8988T (cell line): ENCODE measurements at places on chromosomes 2 and 18.

GRCh38 chr18:77124452-77124922 is 8.1 kb downstream of the MBP start:
- DNase-seq: no peak

DNA sequence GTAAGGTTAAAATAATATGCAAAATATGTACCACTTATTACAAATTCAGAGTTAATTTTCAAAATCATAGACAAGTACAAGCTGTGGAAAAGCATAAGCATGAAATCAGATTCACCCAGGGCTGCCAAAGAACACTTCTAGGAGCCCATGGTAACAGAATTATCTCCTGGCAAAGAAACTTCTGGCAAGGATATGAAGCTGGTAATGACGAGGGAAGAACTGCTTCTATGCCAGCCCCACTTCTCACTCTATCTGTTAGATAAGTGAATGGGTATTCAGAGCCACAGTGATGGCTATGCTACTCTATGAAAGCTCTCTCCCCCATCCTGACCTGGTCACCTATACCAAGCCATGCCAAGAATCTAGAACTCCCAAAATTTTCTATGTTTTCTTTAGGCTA is 36.9 kb upstream of the PDE1A start:
- no peak for DNase-seq

- no peak for DNase-seq
These were observed 234.0 kb upstream of the RAB12 start for GRCh38 chr18:8375249-8375648.

- no peak for DNase-seq
These were observed 20.2 kb upstream of the C1QL2 start for GRCh38 chr2:119178776-119179175.

GRCh38 chr18:70142001-70142400 is 63.5 kb downstream of the RTTN start:
- DNase-seq: no peak

GRCh38 chr2:205760157-205760556 is 77.9 kb downstream of the NRP2 start:
- no peak for DNase-seq

DNA sequence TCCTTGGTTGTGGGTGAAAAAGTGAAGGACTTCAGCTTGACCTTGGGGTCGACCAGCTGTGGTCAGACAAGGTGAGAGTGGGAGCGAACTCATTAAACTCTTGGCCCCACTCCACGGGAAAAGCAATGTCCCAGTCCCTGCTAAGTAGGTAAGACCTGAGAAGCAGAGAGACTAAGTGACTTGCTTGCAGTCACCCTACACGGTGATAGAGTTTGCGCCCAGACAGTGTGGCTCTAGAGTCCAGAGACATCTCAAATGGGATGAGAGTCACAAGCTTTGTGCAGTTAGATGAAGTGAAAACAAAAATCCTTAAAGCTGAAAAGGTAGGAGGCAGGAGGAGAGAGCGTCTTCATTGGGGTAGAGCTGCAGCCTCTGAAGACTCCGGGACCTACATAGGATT is 55.9 kb upstream of the ZNF236 start:
- no peak for DNase-seq

DNA sequence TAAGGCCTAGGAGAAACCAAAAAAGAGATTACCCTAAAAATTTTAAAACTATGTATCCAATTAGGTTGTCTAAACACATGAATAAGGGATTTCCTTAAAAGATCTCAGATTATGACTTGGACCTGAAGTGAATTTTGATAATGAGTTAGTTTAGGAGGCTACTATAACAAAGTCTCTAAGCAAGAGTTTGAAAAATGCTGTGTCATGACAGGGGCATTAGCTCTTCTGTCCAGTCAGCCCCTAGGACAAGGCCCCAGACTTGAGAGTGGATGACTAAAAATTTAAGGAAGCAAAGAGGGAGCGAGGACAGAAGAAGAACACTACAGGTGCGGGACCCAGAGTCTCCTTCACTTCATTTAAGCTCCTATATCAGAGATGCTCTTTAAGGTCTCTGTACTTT is 135.9 kb downstream of the DTNB start:
- DNase-seq: no peak

- DNase-seq: no peak
These were observed 91.1 kb downstream of the ACTR3 start for GRCh38 chr2:113980946-113981345.

- no peak for DNase-seq
These were observed 34.7 kb downstream of the KLF7 start for GRCh38 chr2:207130958-207131521.

DNA sequence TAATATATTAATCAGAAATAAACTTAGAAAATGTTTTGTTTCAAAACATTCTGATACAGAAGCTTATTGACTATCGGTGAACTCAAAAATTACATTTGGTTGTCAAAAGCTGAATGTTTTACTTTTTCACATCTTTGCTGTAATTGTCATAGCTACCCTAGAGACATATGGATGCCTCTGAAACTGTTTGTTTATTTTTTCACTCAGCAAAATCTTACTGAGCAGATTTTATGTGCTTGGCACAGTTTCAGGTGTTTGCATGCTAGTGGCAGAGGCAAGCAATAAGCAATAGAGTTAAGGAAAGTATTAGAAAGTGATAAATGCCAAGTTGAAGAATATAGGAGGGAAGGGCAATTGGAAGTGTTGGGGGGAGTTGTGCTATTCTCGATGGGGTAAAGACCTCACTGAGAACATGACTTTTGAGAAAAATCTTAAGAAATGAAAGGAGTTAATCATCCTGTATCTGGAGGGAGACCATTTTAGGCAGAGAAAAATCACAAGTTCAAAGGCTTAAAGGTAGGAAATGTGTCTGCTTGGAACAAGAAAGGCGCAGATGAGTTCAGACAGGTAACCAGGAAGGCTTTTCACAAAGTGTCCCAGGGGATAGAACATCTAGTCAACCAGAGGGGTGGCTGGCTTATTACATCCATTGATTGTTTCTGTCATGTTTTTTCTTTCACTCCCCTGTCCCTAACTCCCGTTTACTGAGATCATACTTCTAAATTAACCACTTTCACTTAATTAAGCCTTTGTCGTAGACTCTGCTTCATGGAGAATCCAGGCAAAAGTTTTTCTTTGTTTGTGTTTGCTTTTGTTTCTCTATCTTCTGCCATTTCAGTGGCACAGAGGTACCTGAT is 27.2 kb upstream of the COBLL1 start:
- DNase-seq: no peak

GRCh38 chr2:119383410-119384140 is 16.8 kb downstream of the DBI start:
- DNase-seq: no peak

DNA sequence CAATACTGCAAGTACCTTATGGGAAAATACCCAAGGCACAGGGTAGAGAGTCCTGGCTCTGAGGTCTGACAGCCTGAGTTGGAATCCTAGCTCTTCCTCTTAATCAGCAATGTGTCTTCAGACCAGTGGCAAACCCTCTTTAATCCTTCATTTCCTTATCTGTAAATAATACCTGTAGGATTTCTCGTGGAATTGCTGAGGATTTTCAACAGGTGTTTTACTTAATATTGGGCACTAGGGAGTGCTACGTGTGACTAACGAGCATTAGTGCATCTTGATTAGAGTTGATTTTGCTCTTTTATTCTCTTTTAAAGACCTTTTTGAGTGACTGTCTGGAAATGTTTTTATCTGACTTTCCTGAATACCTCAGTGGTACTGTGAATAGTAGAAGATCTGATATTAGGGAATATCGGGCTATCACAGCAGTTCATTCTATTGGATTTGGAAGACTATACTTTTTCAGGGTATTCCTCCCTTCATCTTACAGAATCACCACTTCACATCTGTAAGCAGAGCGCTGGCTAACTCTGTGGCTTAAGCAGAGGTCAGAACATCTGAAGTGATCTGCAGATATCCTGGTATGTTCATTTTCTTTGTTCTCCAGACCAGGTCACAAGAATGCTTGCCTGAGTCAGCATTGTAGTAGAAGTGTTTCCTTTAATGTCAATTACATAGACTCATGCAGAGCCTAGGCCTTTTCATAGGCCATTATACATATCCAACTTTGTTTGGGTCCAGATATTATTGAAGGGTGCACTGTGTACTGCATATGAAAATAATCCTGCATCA is 49.1 kb downstream of the ARHGAP28 start:
- DNase-seq: no peak

DNA sequence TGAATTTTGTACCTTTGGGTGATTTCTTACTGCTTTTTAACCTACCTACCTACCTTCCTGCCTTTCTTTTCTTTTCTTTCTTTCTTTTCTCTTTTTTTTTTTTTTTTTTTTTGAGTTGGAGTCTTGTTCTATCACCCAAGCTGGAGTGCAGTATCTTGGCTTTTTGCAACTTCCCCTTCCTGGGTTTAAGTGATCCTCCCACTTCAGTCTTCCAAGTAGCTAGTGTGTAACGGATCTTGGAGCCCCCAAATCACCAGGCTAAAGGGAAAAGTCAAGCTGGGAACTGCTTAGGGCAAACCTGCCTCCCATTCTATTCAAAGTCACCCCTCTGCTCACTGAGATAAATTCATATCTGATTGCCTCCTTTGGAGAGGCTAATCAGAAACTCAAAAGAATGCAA is 61.3 kb downstream of the DDX18 start:
- no peak for DNase-seq

DNA sequence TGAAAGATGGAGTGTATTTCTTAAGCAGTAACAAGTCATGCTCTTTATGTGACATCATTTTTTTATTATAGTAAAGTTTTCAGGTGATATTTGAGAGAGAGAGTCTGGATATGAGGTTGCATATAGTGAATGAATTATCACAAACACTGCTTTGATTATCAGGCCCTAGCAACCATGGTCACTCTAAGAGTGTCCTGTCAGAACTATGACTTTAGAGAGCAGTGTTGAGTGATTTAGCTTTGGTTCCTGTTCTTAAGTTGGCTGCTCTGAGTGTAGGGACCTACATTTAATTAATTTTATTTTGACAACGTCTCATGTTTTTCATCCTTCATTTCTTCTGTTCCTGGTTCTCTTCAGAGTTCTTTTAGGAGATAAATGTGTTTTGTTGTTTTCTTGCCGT is 275.5 kb downstream of the KCNJ3 start:
- DNase-seq: no peak

GRCh38 chr2:102074152-102074783 is 68.3 kb upstream of the IL1R1 start:
- DNase-seq: no peak

- DNase-seq: no peak
These were observed 3.1 kb downstream of the EGR4 start for GRCh38 chr2:73290049-73290839.

- DNase-seq: no peak
These were observed 275.1 kb downstream of the CDH20 start for GRCh38 chr18:61608316-61608715.

- DNase-seq: no peak
These were observed 123.9 kb downstream of the RDH14 start for GRCh38 chr2:18436503-18437005.

GRCh38 chr18:34315591-34316352 is 91.1 kb upstream of the NOL4 start:
- no peak for DNase-seq
